GM12864 (cell line): ENCODE measurements at places on chromosomes 4 and X.

GRCh38 chr4:82712561-82712960, 86.0 kb downstream of the SCD5 start:
- DNase-seq: no peak

DNA sequence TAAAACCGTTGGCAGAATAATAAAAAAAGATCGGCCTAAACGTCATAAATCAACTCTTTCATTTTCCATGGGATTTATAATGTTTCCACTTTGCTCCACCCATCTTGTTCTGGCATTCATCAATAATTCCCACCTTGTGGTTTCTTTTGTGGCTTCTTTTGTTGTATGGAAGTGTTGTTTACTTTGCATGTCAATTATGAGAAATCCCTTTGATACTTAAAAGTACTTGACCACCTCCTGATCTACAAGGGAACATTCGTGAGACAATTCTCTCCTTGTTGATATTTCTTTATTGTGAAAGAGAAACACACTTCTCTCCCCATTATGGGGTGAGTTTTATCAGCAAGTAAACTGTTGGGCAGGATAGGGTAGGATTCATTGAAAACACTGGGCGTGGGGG, 2.8 kb downstream of the AMELX start:
- no peak for DNase-seq

GRCh38 chr4:169765835-169766234, 8.1 kb upstream of the HPF1 start:
- no peak for DNase-seq

- DNase-seq: peak; percentile 7
These were observed 193.0 kb downstream of the MGST2 start for GRCh38 chr4:139858436-139859205.

GRCh38 chrX:100447655-100448397, 37.8 kb upstream of the PCDH19 start:
- no peak for DNase-seq

DNA sequence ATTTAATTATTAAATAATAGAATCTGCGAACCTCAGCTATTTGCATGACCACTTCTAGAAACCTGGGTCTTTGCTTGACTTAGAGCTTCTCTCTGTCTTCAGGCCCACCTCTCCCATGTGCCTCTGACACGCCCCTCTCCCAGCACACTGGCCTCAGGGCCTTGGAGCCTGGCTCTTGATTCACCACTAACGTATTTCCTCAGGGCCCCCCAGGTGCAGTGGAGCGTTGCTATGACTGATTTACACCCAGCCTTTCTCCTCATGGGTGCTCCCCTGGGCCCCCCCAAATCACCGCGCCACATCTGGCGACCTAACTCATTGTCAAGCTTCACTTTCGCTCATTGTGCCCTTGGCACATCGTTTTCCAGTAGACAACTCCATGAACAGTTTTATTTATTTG, 37.9 kb upstream of the TENM3 start:
- DNase-seq: no peak

GRCh38 chr4:83247415-83248357, 36.9 kb downstream of the COQ2 start:
- no peak for DNase-seq

- no peak for DNase-seq
These were observed 160.1 kb downstream of the COX18 start for GRCh38 chr4:72909461-72909860.

GRCh38 chrX:123277347-123277746, 93.3 kb downstream of the GRIA3 start:
- DNase-seq: no peak

DNA sequence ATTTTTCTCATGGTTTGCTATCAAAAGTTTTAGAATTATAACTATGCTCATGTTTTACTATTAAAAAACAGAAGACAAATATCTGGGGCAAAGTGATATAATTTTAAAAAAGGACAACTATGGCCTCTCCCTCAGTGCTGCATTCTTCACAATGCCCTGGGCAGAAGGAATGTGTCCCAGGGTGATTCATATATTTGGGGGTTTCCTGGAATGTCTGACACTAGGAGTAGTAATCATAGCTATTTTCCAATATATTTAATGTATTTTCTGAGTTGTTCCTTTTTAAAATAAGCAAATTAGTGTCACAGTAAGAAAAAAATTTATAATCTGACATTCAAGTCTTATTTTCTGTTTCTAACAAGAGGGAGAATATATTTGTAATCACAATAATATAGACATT, 281.7 kb downstream of the UNC5C start:
- DNase-seq: no peak

DNA sequence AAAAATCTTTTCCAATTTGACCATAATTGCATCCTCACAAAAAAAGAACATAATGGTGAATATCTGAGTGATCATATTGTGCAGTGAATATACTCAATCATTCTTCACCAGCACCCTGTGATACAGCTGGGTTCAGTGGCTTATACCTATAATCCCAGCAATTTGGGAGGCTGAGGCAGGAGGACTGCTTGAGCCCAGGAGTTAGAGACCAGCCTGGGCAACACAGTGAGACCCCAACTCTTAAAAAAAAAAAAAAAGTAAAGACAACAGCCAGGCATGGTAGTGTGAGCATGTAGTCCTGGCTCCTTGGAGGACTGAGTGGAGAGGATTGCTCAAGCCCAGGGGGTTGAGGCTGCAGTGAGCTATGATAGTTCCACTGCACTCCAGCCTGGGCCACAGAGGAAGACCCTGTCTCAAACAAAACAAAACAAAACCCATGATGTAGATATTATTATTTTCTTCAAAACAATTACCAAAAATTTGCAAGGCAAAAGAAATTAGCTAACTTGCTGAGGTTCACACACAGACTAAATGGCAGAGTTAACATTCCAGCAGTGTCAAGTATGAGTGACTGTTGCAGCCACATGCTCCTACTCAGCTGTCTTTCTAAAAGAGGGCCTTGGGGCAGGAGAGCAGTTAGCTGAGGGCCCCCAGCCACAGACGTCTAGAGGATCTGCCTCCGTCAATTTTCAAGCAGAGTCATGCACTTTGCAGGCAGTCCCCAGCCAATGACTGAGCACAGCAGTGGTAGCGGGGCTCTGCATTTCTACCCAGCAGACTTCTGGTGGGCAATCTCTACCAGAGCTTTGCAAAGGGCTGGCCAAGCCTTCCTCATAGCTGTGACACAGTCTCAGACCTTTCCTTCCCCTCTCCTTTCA, 33.4 kb downstream of the ADGRA3 start:
- no peak for DNase-seq

DNA sequence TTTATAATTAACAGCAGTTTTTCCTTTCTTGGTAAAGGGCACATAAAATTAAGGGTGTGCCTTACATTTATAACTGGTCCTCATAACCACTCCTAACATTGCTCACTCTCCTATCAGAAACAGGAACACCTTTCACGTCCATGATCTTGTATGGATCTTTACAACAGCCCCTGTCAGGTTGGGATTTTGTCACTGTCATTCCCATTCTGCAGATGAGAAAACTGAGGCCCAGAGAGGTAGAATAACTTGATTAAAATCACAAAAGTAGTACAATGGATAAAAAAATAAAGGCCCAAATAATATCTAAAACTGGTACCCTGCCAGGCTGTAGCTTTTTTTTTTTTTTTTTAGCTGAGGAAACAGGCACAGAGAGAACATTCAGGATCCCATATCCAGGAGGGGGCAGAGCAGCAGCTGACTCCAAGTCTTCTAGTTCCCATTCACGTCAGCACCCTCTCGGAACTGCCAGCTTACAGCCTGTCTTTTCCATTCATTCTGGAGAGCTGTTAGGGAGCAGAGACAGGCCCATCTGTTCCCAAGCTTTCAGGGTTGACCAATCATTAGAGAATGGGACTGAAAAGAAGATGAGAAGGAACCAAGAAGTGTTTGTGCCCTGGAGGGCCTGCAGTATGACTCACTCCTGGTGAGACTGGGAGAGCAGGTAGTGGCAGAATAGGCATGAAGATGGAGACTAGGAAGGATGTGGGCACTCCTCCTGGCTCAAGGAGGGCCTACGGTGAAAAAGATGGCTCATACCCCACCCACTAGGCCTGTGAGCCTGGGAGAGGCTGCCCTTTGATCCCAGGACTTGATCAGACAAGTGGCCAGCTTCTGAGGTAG, 7.3 kb downstream of the SUV39H1 start:
- no peak for DNase-seq
